Stimulated activated CD8-positive, alpha-beta memory T cell treated with anti-CD3 and anti-CD28 coated beads, Interleukin-7, amount 100 ng/mL, for 24 hours (primary cell): ENCODE measurements at places on chromosomes 6 and 20.

- no peak for DNase-seq
Observed at GRCh38 chr6:39092124-39092523, 22.9 kb downstream of the SAYSD1 start.

DNA sequence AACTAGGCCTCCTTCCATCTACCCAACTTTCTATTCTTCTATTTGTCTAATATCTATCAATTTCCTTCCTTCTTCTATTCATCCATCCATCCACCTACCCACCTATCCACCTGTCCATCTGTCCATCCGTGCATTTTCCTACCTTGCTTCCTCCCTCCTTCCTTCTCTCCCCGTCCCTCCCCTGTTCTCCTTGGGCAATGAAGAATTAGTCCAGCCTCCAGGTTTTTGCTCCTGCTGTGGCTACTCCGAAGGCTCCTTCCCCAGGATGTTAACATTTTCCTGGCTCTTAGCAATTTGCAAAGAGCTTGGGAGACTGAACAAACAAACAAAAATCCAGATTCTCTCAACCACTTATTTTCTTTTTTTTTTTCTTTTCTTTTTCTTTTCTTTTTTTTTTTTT, 81.6 kb downstream of the KCNB1 start:
- no peak for DNase-seq

DNA sequence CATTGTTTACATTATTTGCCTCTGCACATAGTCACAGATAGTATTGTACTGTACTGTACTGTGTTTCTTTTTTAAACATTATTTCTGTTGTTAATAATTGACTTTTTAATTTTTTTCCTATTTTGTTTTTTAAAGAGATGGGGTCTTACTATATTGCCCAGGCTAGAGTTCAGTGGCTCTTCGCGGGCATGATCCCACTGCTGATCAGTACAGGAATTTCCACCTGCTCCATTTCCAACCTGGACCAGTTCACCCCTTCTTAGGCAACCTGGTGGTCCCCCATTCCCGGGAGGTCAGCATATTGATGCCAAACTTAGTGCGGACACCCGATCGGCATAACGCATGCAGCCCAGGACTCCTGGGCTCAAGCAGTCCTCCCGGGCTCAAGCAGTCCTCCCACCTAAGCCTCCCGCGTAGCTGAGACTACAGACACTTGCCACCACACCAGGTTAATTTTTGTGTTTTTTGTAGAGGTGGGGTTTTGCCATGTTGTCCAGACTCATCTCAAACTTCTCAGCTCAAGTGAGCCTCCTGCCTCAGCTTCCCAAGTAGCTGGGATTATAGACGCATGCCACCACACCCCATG, 47.5 kb downstream of the PTPN1 start:
- DNase-seq, result no peak

DNA sequence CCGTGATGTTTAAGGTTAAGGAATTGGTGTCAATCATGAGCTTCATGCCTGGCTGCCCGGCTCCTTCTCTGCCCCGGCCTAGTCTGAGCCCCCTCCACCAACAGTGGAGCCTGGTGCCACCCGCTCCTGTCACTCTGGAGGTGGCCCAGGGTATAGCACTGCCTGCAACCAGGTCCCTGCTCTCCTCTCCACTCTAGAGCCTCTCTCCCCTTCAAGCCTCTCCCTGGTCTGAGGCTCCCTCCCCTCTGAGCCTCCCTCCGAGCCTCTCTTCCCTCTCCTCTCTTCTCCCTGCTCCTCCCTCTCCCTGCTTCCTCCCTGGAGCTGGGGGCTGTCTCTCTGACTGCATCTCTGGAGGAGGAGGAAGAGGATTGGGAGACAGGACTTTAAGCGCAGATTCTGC, 31.3 kb upstream of the MRGBP start:
- no peak for DNase-seq

DNA sequence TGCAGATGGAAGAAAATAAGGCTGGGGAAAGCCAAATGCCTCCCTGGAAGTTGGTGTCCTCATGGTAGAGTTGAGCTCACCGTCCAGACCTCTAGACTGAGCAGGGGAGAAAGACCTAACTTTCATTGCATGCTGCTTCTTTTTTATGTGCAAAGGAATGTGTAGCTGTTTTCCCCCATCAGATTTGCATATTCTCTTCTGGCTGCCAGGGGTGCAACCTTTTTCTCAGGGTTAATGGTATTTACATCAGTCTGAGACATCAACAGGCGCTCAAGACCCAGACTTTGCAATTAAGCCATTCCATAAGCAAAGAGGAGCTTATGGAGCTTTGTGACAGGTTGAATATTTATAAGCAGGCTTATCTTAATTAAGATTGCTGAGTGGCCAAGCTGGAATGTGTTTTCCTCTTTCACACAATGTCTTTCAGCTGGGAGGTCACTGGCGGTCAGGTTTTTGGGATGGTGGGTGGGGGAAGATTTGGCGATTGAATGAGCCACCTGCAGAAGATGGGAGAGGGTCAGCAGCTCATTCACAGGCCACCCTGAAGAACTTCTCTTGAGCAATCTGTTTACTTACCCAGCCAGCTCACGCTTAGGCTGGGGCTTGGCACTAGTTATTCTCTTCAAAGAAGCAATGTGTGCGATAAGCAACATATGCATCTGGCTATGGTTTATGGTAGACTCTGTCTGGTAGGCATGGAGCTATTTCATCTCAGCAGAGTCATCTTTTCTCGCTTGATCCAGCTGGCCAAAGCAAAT, 88.6 kb downstream of the SCP2D1 start:
- DNase-seq, result no peak

GRCh38 chr6:69816026-69816425, 19.2 kb upstream of the LMBRD1 start:
- DNase-seq, result no peak
